ENCODE measurements at places on chromosomes 4 and X. TPM values are rescaled to one million over a fixed set of nuclear protein-coding genes. Genes with fewer than 3 reads are reported as not detected.

GRCh38 chrX:107629540-107629909, 1.2 kb downstream of the PRPS1 start:
- peak overlapping the region; percentile 61 for H3K4me3 ChIP-seq
- H3K4me1 ChIP-seq: no peaks in the 10 kb centered on the region
- H3K36me3 ChIP-seq: no peaks in the 10 kb centered on the region
- H3K27me3 ChIP-seq: no peaks in the 10 kb centered on the region

The AMTN gene
- not detected for polyA plus RNA-seq

The ZCCHC12 gene
- 0.06 TPM for polyA plus RNA-seq

The MAGEA2B gene
- not detected for polyA plus RNA-seq

All from heart left ventricle (tissue), 16 donors.